Stimulated activated CD8-positive, alpha-beta memory T cell treated with anti-CD3 and anti-CD28 coated beads, Interleukin-15, amount 100 ng/mL, for 48 hours (primary cell): ENCODE measurements at places on chromosomes 7 and 10.

DNA sequence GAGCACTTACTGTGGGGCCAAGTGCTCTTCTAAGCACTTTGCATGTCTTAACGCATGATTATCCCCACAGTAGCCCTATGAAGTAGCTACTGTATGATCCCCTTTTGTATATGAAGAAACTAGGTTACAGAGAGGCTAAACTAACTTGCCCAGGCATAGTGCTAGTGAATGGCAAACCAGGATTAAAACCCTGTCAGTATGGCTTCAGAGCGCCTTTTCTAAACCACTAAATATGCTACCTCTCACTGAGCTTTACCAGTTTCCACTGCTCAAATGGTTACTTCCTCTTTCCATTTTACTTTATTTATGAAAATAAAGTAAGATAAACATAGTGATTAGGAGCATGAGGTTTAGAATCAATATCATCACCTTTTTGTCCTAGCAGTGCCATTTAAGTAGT, 73.6 kb downstream of the PODXL start:
- DNase-seq = no peak

DNA sequence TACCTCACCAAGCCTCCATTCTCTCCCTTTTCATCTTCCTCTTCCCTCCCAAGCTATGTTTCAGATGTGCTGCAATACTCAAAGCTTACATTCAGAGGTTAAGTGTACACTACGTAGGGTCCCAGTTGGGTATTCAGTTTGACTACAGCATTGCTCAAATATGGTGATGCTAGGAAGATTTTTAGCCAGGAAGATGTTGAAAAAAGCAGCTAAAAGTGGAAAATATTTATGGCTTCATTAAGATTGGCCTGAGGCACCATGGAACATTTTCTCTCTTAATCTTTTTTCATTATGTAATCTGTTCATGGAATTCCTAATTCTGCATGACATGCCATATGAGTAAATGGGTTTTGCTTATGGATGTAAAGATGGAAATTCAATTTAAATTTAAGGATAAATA, 72.0 kb upstream of the ABCB5 start:
- no peak for DNase-seq

DNA sequence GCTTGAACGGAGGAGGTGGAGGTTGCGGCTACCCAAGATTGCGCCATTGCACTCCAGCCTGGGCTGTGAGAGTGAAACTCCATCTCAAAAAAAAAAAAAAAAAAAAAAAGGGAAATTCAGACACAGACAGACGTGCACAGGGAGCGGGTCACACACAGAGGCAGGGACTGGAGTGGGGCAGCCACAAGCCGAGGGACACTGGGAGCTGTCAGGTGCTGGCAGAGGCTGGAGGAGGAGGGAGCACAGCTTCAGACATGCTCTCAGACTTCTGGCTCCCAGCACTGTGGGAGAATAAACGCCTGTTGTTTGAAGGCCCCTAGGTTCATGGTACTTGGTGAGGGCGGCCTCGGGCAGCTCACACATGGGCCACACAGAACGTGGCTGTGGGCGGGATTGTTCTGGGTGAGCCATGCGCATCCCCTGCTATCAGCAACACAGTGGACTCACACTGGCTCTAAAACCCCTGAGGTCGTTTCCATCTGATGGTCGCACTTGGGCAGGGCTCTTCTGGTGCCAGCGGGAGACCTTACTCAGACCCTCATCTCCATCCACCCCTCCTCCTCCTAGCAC, 375.9 kb downstream of the DNAJB6 start:
- no peak for DNase-seq

DNA sequence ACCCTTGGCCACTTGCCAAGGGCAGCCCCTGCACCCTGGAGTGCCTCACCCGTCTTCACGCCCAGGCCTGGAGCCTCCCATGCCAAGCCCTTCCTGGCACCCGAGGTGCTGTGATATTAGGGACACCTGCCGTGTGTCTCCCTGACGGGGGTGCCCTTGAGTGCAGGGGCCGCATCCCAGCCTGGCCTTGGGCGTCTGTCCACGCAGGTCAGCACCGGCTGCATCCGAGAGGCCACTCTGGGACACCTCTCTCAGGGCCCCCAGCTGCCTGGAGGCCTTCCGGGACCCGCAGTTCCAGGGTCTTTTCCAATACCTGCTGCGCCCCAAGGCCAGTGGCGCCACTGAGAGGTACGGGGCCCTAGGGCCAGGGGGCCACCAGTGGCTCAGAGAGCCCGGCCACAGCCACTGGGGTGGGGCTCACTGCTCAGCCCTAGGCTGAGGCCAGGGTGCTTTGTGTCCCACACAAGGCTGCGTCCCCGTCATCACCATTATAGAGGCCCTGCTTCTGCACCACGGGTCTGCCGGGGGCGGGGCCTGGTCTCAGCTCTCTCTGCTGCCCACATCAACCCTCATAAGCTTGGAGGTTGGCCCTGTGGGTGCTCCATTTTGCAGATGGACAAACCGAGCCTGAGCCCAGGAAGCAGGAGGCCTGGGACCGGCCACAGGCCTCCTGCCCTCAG, 12.7 kb downstream of the AP5Z1 start:
- DNase-seq = no peak

DNA sequence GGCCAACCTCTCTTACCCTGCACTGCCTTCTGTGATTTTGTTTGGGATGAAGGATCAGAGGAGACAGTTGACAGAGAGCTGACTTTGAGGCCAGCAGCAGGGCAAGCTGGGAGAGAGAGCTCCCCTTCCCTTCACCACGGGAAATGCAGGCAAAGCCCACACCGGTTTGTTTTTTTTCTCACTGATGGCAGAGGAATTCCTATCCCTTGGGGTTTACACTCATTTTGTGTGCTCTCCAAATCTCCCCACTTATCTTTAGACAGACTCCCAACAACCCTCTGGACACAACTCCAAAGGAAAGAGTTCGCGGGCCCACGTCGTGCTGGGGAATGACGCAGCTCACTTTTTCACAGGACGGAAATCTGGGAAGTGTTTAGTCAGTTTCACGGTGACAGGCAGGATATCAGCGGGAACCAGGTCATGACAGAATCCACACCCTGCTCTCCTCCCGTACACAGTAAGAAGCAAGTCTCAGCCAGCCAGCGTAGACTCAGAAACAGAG, 68.3 kb upstream of the FAM171A1 start:
- DNase-seq = no peak

GRCh38 chr7:158450476-158451124, 137.0 kb downstream of the PTPRN2 start:
- DNase-seq = no peak

DNA sequence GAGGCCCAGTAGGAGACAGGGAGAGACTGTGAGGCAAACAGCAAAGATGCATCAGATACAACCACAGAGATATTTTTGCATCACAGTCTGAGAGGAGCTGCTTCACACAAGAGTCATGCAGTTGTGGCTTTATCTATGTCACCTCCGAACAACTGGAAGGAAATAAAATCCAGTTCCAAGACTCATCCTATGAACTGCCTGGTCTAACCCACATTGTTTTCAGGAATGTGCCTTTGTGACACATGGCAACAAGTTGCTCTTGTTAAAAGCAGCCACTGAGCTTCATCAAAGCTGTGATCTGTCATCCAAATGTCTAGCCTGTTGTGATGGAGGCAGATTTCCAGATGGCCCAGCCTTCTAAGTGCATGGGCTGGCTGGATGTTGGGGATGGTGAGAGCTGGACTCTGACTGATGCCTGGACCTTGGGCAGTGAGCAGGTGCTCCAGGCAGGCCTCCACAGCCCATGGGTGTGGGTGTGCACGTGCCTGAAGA, 255.0 kb downstream of the BMPER start:
- DNase-seq = no peak

DNA sequence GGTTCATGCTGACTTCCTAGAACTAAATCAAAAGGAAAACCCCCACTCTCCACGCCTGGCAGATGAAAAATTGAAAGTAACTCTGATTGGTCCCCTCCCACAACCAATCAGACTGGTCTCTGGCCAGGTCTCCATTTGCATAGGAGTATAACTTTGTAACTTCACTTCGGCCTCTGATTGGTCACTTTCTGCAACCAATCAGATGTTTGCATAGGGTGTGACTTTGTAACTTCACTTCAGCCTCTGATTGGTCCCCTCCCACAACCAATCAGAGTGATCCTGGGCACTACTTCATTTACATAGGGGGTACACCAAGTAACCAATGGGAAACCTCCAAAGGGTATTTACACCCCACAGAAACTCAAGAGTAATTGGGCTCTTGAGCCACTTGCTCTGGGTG, 306.6 kb upstream of the PFKP start:
- DNase-seq = no peak

DNA sequence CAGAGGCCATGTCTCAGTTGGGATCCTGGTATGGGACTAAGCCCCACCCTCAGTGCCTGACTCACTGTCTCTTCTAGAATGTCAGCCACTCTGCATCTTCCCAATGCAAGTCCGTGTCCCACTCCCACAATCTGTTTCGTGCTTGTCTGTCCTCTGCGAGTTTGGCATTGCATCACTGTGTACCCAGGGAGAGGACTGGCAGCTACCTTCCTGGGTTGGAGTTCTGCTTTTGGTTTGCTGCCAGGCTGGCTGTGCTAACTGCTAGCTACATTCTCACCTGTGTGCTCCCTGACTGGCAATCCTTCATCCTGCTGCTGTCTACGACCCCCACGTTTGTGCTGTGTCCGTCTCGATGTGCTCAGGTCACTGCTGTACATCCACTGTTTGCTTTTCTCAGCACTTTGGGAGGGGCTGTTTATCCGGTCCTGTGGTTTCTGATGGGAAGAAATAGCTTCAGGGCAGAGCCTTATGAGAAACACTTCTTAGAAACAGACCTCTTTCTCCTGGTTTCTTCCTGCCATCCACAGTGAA, 56.0 kb upstream of the GLI3 start:
- no peak for DNase-seq

GRCh38 chr7:110308791-110309190, 782.1 kb upstream of the LRRN3 start:
- DNase-seq = no peak

DNA sequence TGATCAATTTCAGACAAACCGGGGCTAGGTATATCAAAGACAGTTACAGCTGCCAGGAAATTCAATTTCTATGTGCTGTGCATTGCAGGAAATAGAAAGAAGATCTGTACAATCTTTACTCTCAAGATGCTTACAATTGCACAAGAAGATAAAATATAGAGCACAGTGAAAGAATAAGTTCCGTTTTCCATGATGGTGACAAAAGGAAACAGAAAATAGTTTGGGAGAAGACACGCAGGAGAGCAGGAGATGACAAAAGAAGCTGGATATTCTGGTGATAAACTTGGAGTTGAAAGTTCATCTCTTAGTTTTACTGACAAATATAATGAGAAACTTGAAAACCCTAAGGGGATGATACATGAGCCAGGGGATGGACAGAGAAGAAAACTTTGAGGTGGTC, 646.0 kb downstream of the PARD3 start:
- no peak for DNase-seq
